ENCODE measurements at places on chromosomes 2 and 18.

DNA sequence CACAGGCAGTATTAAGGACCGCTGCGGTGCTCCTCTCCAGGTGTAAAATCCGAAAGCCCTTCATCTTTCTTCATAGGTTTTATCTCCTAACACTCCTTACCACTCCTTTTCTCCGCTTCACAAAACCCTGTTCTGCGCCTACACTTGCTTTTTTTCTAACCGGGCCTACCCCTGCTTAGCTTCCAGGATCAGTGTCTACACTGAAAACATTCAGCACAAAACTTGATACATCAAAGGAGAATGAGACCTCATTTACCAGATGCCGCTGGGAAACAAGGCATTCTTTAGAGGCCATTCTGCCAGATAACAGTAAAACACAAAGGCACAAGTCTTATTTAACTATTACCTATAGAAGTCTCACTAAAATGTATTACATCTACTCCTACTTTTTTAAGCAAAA lies 13.1 kb downstream of the CHST10 start:
- no peak for DNase-seq

- no peak for DNase-seq
These were observed 43.0 kb upstream of the HNMT start for GRCh38 chr2:137921105-137921880.

DNA sequence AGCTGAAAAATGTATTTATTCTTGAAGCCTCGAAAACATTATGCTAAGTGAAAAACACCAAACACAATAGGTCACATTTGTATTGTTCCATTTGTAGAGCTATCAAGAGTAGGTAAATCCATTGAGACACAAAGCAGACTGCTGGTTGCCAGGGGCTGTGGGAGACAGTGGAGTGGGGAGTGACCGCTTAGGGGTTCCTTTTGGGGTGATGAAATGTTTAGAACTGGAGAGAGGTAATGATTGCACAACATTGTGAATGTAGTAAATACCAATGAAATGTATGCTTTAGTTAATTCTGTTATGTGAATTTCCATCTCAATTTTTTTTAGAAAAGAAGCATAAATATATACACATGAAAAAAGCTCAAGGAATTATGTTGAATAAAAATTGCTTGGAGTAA lies 15.8 kb downstream of the KCTD18 start:
- no peak for DNase-seq

- DNase-seq: no peak
These were observed 72.2 kb downstream of the COX7A2L start for GRCh38 chr2:42288811-42289210.

DNA sequence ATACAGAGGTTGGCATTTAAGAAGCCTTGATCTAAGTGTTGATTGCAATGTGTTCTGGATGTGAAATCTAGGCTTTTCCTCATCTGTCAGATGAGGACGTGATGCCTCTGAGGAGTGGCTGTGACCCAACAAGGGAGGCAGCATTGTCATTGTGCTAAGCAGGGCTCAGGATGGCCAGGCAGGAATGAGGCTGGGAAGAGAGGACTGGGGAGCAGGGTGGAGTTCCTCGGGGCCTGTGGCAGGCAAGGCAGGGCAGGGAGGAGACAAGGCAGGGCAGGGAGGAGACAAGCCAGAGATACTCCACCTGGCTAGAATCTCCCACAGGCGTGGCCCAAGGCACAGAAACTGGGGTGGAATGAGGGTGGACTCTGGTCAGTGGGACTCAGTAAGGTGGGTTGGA lies 116.6 kb downstream of the RPIA start:
- no peak for DNase-seq

DNA sequence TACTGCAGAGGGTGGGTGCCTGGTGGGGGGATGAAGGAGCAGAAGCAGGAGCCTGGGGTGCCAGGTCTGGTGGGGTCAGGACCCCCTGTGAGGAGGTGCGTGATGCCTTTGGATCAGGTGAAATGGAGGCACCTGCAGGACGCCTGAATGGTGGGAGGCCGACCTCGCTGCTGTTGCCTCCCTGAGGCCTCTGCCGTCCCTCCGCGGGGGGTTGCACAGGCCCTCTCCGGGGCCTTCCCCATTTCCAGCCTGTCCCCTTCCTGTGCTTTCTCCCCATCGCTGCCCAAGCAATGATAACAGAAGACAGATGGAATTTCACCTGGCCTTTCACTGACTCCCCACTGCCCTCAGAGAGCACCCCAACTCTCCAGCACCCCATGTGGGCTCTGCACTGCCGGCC lies 259.3 kb downstream of the ALPK2 start:
- DNase-seq: no peak
